ENCODE measurements at places on chromosomes 2 and 18.

DNA sequence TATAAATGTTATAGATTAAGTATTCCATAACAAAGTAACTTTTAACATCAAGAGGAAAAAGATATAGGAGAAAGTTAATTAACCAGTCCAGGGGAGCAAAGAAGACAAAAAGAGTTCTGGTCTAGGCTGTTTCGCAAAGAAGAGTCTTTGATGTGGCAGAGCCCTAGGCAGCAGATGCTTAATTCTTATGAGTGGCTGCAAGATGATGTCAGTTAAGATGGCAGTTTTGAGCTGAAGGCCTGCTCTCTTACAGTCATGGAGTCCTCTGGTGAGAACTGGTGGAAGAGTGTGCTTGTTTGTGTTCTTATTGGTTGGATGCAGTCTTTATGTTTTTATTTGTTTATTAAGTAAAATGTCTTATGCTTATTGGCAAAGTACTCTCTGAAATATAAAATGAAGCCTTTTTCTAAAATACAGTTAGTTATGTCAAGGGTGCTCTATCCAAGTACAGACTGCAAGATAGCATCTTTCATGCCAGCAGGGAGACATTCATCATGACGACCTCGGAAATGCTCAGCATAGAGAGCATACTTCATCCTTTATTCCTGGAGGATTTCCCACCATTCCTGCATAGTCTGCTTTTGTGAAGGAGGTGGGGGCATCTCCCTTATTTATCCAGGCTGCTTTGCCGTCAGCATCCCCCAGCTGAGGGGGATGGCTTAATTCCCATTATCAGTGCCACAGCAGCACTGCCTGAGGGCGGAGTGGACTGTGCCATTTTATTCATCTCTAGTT, 38.9 kb upstream of the SERPINE2 start:
- DNase-seq, result no peak

GRCh38 chr18:61569176-61569892, 236.1 kb downstream of the CDH20 start:
- no peak for DNase-seq

DNA sequence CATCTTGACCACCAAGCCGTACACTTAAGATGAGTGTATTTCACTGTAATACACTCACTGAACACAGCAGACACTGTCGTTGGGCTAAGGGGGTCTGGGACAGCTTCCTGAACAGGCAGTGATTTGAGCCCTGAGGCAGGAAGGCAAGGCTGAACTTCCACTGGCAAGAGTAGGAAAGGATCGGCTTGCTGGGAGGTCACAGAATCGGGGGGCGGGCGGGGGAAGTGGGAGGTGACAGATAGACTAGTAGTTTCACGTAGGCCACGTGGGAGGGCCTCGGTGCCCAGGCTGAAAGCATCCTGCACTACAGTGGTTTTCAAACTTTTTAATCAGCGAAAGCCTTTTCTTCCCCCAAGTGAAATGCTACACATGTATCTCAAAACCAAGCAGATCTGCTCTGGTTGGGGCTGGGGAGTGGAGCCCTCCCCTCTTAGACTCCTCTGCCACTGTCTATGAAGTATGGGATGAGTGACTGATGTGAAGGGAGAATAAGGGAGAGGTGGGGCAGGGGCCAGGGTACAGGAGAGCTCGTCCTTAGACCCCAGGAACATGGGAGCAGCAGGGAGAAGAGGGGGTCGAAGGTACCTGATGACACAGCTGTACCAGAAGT, 8.6 kb downstream of the PARD6G start:
- no peak for DNase-seq

GRCh38 chr2:241568726-241569125, 10.2 kb downstream of the BOK start:
- DNase-seq, result no peak

DNA sequence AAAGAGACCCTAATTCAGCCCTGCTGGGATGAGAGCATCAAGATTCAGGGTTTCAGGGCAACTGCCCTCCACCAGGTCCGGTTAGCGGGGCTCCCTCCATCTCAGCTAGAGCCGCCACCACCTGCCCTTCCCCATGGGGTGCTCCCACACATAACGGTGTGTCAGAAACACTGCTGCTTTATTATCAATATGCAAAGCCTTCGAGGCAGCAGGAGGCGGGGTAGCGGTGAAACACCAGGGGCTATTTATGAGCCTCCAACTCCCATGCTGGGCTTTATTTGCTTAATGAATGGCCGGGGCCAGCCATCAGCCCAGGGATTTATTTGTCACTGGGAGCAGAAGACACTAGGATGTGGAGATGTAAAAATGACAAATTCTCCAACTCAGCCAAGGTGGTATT, 109.8 kb downstream of the GALNT14 start:
- DNase-seq, result no peak

DNA sequence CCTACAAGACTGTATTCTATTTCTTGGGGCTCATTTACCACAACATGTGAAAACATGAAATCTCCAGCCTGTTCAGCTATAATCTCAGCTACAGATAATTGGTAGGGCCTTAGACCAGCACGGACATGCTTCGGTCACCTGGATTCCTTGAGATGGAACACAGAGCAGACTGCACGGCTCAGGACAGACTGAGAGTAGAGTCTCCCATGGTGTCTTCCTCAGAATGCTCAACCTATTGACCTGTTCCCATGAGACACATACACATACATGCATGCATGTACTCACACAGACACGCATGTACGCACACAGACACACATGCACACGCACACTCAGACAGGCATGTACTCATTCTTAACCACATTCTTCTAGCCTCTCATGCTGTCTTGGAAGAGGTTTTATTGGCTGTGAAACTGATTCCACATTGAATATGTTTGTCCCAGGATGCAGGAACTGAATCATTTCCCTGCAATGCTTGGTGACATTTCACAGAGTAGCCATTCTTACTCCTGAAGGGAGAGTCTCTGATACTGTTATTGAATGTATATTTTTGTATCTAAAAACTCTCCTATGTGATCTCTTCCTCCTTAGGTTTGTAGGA, 23.5 kb upstream of the BZW1 start:
- DNase-seq, result no peak

DNA sequence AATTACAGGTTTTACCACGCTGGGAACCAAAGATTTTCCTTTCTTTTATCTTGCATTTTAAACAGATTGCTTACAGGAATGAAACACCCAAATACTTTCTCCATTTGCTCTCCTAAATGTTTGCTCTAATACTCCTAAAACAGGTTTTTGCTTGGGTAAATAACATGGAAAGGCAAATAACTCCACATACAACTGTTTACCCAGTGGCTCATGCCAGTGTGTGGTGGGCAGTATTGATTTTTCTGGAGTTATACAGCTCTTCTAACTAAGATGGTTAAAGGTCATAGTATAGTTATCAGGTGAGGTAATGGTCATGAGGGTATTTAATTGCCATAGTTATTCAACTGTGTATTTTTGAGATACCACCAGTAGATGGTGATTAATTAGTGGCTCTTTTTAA, 61.2 kb upstream of the RAB27B start:
- no peak for DNase-seq

GRCh38 chr2:152425765-152426727, 91.1 kb downstream of the FMNL2 start:
- no peak for DNase-seq

DNA sequence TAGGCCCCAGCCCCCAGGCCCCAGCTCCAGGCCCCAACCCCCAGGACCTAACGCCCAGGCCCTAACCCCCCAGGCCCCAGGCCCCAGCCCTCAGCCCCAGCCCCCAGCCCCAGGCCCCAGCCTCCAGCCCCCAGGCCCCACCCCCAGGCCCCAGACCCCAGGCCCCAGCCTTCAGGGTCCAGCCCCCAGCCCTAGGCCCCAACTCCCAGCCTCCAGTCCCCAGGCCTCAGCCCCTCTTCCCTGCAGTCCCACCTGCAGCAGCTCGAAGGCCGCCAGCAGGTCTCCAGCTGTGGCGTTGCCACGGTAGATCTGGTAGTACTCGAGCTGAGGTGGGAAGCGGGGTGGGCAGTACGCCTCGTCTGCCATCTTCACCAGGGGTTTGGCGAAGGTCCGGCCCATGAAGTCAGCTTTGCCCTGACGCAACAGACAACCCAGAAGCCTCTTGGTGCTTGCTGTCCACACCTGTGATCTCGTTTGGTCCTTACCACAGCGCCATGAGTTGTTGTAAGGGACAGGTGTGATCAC, 3.6 kb downstream of the OTOF start:
- no peak for DNase-seq
